ENCODE measurements at places on chromosomes 2 and 18.

DNA sequence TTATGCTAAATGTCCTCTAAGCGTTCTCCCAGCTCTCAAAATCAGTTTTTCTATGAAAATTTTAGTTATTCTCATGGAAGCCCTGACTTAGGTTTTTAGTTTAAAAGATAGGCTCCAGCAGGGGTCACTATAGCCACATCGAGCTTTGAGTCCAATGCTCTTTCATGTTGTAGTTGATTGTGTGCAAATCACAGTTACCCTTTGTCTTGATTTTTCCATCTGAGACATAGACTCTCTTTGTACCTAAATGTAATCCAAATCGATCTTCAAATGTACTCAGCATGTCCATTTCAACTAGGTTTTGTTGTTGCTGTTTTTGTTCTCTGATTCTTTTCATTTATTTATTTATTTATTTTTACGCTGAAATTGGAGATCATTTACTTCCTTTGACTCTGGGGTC is 26.4 kb upstream of the MSTN start:
- DNase-seq = peak; percentile 73

DNA sequence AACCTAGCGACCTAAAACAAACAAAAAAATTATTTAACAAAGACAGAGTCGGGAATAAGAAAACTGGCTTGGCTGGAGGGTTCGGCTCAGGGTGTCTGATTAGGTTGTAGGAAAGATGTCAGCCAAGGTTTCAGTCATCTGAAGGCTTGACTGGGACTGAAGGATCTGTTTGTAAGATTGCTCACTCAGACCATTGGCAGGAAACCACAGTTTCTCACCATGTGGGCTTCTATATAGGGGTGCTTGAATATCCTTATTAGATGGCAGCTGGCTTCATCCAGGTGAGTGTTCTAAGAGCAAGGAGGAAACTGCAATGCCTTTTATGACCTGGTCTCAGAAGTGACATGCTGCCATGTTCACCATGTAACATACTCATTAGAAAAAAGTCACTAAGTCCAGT is 999 bp upstream of the IL36B start:
- no peak for DNase-seq

DNA sequence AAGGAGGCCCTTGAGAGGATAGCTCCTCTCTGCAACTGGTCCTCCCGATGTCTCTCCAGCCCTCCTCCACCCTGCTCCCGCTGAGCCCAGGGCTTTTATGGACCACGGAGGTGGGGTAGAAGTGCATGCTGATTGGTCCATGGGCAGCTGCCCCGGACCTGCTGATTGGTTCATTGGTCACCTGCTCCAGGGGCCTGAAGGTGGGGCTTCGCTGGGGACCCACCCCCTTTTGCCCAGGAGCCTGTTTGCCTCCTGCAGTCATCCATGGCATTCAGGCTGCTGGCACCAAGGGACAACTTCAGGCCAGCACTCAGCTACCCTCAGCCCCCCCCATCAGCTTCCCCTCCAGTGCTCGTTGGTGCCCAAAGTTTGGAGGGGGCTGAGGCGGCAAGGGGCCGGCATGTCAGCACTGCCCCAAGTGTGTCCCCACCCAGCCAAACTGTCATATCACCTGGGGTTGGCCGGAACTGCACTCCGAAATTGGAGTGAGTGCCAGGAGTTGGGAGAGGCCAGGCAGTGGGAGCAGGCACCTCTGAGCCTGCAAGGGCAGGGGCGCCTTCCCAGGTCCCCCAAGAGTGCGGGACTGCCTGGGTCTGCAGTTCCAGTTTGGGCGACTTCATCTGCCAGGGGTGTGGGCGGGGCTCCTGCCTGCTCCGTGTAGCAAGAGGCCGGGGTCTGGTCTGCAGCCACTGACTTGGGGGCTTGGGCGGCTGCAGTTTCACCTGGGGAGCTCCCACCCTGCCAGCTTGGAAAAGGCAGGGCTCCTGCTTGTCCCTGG is 288.9 kb downstream of the RDH14 start:
- DNase-seq = no peak

GRCh38 chr2:197360744-197361156 is 50.2 kb upstream of the ANKRD44 start:
- no peak for DNase-seq

DNA sequence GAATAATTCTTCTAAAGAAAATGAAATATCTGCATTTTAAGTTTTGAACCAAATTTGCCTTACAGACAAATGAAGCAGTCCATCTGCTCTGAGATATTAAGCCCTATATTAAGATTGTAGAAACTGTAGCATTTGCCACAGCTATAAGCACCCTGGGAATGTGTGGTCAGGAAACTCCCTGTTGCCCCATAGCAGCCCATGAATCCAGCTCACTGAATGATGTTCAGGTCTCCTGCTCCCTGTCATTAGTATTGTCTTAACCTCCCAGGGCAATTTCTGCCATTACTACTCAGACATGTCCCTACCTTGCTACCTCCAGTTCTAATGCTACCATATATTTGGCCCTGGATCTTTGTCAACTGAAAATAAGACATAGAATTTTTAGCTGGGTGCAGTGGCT is 41.1 kb downstream of the CDK15 start:
- DNase-seq = no peak

Measured in left lung (tissue), 14 donors.